ENCODE measurements at places on chromosomes 3 and 15.

GRCh38 chr15:25543196-25543595 lies 104.4 kb upstream of the UBE3A start:
- DNase-seq = no peak

DNA sequence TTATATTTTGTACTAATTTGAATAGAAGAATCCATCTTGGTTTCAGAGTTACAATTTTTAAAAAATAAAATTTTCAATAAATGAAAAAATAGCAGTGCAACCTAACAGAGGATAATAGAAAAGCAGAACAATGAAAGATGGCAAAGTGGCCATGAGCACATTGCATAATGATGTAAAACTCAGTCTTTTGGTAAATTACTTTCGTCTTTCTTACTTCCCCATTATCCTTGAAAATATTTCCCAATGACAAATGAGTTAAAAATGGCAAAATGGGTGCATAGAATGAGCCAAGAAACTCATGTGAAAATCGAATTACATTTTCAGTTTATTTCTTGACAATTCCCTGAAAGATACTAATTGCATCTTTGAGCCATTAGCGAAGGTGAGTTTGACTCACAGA lies 236.4 kb downstream of the CDIN1 start:
- no peak for DNase-seq

DNA sequence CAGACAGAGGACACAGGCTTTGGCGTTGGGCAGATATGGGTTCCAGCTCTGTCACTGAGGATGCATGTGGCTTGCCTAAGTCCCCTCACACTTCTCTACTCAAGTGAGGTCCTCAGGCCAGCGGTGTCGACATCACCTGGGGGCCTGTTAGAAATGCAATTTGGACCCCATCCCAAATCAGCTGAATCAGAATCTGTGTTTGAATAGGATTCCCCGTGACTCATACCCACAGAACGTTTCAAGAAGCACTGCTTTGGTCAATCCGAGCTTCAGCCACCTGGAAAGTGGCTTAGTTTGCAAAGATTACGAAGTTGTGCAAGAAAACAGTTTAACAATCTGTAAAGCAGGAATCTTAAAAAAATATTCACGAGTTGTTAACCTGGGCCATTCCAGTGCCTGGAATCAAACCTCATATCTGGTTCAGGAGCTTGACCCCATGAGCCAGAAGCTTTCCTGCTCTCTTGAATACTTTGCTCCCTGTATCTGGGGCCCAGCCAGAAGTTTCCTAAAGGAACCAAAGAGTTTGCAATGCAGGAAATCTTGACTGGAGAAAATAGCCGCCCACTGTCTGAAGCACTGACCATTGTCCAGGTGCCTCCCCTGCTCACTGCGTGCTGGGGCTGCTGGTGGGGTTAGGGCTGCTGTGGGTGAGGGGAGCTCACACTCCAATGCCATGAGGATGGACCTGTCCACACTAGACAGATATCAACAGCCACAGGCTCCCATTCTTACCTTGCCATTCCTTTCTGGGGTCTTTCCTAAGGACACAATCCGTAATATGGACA lies 208.5 kb upstream of the LINGO1 start:
- no peak for DNase-seq

DNA sequence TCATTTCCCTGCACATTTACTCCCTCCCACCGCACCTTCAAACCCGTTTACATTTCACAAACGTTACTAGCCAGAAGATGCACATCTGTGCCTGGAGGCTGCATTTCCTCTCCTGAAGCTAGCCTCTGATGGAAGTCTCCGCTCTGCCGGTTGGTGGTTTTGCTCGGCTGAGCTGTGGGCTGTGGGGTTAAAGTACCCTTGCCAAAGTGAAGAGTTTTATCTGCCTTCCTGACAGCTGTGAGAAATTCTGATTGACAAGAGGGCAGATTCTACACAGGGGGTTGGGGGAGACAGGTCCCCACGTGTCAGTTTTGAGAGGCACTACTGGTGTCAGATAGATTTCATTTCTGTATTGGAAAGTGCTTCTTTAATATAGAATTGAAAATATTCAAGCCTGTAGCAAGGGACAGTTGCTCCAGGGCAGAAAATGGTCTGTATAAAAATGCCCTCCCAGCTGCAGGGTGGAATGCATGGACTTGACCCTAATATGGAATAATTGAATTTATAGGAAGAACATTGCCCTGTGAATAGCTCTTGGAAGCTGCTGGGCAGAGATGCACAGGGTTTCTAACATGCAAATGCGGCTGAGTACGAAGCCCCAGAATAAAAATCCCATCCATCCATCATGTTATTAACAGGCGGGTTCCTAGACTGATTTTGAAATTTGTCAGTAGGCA lies 201.1 kb upstream of the RGMA start:
- no peak for DNase-seq

GRCh38 chr3:140748171-140748570 lies 70.3 kb downstream of the TRIM42 start:
- DNase-seq = no peak

DNA sequence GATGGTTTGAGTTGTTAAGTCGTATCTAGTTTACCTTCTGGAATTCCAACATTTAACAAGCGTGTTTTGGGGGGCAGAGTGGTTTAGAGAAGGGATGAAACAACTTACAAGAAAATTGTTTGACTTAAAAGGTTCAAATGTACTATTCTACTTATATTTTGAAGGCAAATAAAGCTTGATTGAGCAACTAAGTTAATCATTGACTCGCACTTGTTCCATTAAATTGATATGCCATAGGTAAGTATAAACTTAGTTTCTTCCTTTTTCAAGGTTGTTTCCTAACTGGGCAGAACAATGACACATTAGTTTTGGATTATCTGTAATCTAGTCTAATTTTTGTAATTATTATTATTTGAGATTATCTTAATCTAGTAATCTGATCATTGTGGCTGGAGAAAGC lies 48.3 kb upstream of the CPNE4 start:
- no peak for DNase-seq

GRCh38 chr15:80081390-80081789 lies 21.9 kb downstream of the ZFAND6 start:
- no peak for DNase-seq

All from HT-29 (cell line).